ENCODE measurements at places on chromosomes 5 and 9.

DNA sequence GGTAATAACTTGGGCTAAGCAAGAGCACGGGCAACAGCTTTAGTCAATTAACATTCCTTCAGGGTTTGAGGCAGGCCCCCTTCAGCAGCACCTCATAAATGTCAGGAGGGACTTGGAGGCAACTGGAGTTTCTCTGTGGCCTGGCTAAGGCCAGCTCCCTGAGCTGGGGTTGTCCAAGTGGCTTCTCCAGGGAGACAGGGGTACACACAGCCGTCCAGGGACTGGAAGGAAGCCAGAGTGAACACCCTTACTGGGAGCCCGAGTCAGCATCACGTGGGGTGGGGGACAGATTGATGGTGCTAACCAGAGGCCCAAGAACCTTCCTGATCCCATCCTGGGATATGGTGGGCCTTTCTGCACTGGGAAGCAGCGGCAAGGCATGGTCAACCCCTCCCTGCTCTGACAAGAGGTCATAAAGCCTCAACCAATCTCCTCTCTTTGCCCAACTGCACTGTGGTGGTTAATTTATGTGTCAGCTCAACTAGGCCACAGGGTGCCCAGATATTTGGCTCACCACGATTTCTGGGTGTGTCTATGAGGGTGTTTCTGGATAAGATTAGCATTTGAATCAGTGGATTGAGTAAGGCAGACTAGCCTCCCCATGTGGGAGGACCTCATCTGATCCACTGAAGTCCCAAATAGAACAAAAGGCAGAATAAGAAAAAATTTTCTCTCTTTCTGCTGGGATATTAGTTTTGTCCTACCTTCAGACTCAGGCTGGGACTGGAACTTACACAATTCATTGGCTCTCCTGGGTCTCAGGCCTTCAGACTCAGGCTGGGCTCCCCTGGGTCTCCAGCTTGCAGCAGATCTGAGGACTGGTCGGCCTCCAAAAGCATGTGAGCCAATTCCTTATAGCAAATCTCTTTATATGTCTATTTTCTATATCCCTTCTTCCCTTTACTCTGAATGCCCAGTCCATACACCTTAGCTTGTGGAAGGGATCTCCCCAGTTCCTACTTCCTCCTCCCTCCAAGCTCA, 127.2 kb upstream of the LARP1 start:
- DNase-seq = no peak

DNA sequence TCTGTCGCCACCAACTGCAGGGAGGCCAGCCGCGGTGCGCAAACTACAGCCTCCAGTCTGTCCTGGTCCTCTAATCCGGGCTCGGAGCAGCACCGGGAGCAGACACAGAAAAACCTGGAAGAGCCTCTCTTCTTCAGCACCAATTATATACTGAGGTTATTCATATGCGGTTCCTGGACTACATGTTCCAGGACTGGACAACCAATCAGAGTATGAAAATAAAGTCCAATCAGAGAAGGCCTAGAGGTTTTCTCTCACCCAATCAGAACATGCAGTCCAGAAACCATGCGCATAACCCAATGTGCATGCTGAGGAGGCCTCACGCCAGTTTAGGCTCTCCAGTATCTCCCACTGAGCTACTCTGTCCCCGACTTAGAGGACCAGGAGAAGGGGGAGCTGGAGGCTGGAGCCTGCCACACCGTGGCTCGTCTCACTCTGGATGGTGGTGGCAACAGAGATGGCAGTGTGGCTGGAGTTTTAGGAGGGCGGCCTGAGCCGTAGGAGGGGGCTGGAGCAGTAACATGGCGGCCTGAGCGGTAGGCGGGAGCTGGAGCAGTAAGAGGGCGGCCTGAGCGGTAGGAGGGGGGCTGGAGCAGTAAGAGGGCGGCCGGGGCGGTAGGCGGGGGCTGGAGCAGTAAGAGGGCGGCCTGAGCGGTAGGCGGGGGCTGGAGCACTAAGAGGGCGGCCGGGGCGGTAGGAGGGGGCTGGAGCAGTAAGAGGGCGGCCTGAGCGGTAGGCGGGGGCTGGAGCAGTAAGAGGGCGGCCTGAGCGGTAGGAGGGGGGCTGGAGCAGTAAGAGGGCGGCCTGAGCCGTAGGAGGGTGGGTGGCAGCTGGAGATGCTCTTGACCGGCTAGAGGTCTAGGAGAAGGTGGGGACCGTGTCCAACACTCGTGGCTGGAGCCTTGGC, 20.4 kb upstream of the TRIM52 start:
- DNase-seq = no peak

GRCh38 chr5:67493676-67494075, 297.1 kb upstream of the CD180 start:
- peak; percentile 38 for DNase-seq

GRCh38 chr9:137618105-137619067, at the start of gene EHMT1:
TSS of gene EHMT1 (plus strand) at chr9:137619005. CDS start at chr9:137619029, 24 bp downstream.
- peak; percentile 77 for DNase-seq

- no peak for DNase-seq
Observed at GRCh38 chr5:110250355-110250754, 476.1 kb downstream of the TMEM232 start.

DNA sequence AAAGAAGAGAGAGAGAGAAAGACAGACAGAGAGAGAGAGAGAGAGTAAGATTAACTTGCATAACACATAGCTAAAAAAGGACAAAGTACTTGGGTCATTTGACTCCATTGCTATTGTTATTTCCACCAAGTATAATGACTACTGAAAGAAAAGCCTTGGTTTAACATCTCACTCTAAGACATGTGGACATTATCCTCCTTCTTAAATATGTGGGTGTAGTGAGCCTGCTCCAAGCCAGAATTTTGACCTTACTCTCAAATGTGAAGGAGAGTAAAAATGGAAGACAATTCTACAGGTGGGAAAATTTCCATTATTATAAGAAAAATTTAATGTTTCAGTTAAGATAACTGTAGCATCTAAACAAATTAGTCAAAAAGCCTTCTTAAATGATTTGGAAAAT, 8.5 kb upstream of the MARCOL start:
- DNase-seq = no peak

GRCh38 chr9:13735181-13735580, 455.7 kb upstream of the MPDZ start:
- no peak for DNase-seq

DNA sequence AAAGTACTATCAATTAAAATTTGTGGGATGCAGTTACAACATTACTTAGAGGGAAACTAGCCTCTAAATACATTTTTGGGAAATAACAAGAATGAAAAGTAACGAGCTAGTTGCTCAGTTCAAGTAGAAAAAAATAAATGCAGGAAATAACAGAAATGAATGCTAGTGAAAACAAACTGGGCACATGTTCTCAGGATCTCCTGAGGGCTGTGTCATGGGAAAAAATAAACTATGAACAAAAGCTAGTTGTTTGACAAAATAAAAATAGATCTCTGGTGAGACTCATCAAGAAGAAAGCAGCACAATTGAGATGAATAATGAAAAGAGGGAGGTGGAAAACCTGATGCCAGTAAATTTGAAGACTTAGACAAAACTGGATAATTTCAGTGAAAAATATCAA, 16.3 kb downstream of the IDNK start:
- DNase-seq = no peak
